NCI-H1105 (cell line): ENCODE measurements at places on chromosomes 12 and 14.
A peak's percentile ranks its signal among the peaks of the same experiment; 100 is the strongest.

DNA sequence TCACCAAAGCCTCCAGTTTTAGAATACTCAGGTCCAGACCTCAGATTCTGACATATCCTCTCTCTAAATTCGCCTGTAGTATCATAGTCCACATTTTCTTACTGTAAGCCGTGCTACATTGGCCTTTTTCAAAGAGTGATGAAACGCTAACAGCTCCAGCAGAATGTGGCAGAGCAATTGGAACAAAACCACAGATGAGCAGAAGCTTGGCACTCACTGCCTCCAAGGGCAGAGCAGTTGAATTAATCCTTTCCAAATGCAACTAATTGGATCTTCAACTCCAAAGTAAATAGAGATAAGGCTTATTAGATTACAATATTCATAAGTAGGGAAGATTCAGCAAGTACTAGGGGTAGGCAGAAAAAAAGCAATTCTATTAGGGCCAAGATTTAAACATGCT, 128.3 kb downstream of the SLC35F4 start:
- no peak for DNase-seq

DNA sequence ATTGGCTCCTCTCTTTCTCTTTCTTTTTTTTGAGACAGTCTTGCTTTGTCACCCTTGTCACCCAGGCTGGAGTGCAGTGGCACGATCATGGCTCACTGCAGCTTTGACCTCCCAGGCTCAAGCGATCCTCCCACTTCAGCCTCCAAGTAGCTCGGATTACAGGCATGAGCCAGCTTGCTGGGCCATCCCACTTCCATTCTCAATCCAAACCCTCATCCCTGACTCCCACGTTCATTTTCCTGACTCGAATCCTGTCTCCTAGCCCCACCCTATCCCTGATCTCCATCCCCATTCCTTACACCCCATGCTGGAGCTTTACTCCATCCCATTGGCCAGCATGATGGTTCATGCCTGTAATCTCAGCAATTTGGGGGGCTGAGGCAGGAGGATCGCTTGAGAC, 7.8 kb downstream of the SPRYD4 start:
- DNase-seq, result no peak

- no peak for DNase-seq
These were observed 29.3 kb downstream of the KICS2 start for GRCh38 chr12:64192644-64193444.

DNA sequence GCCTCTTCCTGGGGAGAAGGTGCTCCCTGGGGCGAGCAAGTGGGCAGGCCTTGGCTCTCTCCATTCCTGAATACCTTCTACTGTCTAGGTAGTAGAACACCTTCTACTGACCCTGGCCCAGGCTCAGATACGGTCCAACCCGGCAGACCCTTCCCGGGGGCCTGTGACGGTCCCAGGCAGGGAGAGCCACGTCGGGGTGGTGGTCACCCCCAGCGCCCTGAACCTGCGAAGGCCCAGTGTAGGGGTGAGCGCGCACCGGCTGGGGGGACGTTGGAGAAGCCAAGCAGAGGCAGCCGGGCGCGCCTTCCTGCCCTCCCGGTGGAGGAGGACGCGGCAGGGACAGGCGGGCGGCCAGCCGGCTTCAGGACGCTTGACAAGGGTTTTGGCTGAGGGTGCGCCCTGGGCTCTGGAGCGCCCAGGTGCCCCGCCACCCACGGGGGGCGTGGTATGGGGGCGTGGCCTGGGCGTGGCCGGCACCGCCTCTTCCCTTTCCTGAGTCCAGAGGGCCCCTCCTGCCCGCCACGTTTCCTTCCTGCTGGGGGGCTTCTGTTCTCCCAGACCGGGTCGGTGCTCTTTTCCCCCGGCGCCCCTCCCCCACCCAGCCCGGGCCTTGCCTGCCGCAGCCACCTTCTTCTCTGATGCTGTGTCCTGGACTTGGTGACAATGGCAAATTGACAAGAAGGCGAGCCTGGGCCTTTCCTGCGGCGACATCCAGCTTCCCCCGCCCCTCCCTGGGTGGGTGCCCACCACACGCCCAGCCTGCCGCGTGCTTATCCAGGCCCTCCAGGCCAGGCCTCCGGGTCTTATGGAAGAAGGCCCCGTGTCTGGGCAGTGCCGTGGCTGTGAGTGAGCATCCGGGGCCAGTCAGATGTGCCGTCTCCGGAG, 24.5 kb upstream of the PPP1R13B start:
- DNase-seq, result no peak

- no peak for DNase-seq
These were observed 268.0 kb downstream of the CCDC59 start for GRCh38 chr12:82090165-82090564.

- DNase-seq, result no peak
These were observed 11.1 kb upstream of the MARK3 start for GRCh38 chr14:103374121-103374520.

DNA sequence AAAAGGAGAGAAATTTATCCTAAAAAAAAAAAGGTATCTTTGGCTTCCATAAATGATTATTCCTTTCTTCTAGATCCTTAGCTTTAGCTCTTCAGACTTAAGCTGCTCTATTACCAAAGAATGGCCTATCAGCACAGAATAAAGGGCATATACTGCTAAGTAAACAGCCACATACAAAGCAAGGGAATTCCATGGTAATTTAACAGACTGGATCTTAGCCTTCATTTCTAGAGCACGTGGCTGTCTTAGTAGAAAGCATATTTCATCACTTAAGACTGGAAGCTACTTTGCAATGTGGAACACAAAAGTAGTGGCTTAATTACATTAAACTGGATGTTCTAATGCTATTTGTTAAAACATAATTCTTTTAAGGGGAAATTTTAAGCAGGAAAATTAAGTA, 23.1 kb downstream of the TMED10 start:
- DNase-seq, result no peak

GRCh38 chr12:25401547-25402345, 151.0 kb upstream of the KRAS start:
- DNase-seq, result no peak

DNA sequence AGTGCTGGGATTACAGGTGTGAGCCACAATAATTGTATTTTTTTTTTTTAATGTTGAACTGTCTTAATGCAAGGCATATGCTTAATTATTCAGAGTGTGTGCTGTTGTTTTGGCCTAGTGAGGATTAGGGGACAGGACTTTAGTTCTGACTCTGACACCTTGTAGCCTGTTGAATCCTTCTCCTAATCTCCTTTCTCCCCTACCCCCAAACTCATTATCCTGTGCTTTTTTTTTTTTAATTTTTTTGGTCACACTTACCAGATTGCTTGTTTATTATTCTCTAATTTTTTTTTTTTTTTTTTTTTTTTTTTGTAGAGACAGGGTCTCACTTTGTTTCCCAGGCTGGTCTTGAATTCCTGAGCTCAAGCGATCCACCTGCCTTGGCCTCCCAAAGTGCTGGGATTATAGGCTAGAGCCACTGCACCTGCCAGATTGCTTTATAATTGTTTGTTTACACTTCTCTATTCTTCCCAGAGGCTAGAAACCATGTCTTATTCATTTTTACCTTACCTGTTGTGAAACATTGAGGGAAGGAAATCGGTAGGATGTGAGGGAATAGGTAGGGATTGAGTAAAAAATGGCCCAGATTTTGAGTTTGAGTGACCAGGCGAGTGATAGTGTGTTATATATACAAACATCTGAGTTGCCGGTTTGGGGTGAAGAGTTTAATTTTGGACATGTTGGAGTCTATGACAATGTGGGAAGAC, 32.2 kb downstream of the DIP2B start:
- peak; percentile 11 for DNase-seq

GRCh38 chr12:63822352-63822751, 22.1 kb upstream of the SRGAP1 start:
- no peak for DNase-seq

DNA sequence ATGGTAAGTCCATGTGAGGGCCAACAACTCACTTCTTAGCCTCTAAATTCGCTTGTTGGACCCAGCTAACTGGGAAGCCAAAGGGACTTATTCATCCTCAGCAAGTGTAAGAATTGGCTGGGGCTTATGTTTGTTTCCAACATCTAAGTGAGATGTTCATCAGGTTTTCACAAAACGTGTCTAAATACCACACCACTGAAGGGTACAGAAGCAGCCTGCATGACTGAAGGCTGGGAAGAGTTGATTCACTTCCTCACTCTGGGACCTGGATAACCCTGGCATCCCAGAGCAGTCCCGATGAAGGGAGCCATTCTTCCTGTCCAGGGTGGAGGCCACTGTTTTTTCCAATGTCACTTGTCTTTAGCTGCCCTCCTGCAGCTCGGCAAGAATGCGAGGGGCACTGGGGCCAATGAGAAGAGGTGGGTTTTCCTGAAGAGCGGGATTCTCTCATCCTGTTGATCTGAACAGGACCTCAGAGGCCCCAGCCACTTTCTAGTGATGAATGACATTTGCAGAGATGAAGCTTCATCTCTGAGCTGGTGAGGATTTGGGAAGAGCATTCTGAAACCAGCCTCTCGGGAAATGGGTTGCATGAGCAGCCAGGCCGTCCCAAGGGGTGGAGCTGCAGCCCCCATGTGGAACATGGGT, 12.2 kb upstream of the COL2A1 start:
- DNase-seq, result no peak

DNA sequence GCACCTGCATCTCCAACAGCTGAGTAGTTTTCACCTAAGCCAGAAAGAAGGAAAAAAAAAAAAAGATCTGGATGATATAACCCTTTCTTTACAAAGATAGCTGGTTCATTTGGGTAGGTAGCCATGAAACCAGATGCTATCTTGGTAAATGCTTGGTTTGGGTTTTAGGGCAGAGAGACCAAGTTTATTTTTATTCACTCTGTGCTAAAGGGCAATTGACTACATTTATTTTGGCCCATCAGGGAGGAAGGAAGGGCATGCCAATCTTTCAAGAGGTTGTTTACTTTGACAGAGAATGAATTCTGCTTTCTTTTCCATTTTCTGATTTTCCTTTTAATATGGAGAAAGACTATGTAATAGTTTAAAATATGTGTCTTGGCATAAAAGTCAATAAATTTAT, 91.0 kb downstream of the NTN4 start:
- DNase-seq, result no peak

DNA sequence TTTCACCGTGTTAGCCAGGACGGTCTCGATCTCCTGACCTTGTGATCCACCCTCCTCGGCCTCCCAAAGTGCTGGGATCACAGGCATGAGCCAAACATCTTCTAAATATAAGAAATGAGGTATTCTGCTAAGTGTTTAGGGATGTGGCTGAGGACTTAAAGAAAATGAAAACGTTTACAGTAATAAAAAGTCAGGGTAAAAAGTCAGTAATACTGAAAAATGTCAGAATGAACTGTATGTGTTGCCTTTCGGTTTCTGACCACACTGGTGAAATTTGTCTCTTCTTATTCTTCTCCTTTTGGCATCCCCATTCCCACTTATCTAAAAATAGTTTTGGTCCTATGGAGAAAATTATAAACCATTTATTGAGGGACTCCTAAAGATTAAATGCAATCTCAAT, 20.5 kb downstream of the TMEM116 start:
- no peak for DNase-seq

- no peak for DNase-seq
These were observed 316.5 kb downstream of the ALG10 start for GRCh38 chr12:34338751-34339150.

DNA sequence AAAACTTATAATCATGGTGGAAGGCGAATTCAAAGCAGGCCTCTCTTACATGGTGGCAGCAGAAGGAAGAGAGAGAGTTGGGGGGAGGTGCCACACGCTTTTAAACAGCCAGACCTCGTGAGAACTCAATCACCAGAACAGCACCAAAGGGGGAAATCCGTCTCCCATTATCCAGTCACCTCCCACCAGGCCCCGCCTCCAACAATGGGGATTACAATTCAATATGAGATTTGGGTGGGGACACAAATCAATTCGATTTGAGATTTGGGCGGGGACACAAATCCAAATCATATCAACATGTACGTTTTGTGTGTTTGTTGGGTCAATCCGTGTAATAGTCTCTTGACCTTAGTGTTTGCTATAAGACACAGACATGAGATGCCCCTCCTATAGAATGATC, 21.8 kb upstream of the WNK1 start:
- no peak for DNase-seq

DNA sequence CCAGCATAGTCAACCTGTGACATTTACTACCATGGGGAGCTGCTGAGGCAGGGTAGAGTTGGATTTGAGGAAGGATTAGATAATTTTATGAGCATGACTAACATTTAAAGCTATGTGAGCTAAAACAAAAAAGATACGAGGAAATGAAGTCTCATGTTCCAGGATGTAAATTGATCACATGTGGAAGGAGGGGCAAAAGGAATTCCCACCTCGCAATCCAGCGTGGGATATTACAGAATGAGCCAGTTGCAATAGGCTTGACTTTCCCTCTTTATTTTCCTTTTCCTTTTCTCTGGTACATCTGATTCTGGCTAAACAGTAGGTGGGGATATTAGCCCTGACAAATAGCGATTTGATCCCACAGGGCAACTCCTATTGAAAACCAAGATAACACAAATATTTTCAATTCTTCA, 214.9 kb upstream of the HMGA2 start:
- no peak for DNase-seq

- DNase-seq, result no peak
These were observed 25.4 kb downstream of the BATF start for GRCh38 chr14:75547552-75548250.

GRCh38 chr12:131723532-131723931, 12.6 kb downstream of the SFSWAP start:
- DNase-seq, result no peak

- no peak for DNase-seq
These were observed 196.9 kb downstream of the GRIN2B start for GRCh38 chr12:13784504-13784903.

DNA sequence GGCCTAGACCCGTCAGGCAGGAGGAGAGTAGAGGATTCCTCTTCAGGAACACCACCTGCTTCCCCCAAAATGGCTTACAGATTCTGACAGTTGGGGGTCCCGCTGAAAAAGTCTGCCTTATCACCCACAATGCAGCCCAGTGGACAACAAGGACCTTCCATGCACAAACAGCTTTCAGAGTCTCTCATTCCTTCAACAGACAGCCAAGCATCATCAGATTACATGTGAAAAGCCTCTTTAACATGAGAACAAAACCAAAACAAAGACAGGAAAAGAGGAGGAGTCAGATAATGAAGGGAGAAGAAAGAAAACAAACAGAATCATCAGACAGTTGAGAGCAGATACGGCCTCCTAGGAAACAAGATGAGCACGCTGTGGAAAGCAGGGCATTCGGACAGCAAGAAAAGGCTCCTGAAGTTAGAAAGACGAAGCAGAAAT, 18.3 kb downstream of the KCTD10 start:
- DNase-seq, result no peak

GRCh38 chr12:89779090-89779489, 70.5 kb upstream of the ATP2B1 start:
- DNase-seq, result no peak

GRCh38 chr12:80636832-80637231, 70.6 kb upstream of the MYF6 start:
- DNase-seq, result no peak

DNA sequence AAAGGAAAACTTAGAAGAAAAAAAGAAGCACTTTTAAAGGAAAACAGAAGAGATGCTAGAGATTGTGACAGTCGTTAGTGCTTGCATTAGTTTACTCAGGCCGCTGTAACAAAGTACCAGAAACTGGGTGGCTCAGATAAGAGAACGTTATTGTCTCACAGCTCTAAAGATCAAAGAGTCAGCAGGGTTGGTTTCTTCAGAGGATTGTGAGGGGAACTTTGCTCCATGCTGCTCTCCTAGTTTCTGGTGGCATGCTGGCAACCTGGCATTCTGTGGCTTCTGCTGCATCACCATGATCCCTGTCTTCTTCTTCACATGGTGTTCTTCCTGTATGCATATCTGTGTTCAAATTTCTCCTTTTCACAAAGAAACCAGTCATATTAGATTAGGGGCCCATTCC, 119.4 kb upstream of the PLEKHA5 start:
- no peak for DNase-seq
